Astrocyte (in vitro differentiated cells and primary cell): ENCODE measurements at places on chromosomes 5 and 9.

DNA sequence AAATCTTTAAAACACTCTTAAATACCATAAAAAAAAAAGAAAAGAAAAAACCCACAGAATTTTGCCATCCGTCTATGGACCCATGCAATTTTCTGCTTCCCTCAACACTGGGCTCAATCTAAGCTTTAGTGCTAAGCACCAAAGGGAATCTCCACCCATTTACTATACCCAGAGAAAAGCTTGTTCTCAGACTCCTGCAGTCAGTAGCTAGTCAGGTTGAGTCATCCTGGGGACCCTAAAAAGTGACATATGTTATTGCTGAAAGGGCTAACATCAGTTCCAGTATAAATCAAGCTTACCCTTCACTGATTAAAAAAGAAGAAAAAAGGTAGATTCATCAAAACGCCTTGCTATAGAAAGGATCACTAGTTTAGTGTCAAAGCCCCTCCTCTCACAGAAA, 177.6 kb downstream of the MUSK start:
- DNase-seq, result no peak

GRCh38 chr5:136631186-136631585, 265.8 kb upstream of the TRPC7 start:
- peak; percentile 36 for DNase-seq

DNA sequence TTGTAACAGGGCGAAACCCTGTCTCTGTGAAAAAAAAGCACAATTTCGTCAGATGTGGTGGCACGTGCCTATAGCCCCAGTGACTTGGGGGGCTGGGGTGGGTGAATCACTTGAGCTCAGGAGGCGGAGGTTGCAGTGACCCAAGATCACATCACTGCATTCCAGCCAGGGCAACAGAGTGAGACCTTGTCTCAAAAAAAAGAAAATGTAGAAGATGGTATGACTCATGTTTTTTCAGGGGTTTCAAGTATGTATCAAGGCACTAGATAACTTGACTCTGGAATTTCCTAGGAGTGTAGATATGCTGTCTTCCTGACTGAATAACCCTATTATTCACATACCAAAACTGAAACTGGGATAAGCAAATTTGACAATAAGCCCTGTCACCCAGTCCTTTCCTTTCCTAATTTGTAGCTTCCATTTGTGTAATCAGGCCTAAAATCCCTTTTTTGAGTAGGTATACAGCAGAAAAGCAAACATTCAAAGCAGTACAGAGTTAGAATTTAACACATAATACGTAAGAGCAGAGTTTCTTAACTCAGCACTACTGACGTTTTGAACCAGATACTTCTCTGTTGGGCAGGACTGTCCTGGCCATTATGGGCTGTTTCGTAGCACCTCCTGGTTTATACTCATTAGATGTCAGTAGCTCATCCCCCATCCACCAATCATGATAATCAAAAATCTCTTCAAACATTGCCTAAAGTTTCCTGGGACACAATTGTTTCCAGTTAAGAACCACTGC, 17.3 kb upstream of the ANKRD18B start:
- peak; percentile 98 for DNase-seq

DNA sequence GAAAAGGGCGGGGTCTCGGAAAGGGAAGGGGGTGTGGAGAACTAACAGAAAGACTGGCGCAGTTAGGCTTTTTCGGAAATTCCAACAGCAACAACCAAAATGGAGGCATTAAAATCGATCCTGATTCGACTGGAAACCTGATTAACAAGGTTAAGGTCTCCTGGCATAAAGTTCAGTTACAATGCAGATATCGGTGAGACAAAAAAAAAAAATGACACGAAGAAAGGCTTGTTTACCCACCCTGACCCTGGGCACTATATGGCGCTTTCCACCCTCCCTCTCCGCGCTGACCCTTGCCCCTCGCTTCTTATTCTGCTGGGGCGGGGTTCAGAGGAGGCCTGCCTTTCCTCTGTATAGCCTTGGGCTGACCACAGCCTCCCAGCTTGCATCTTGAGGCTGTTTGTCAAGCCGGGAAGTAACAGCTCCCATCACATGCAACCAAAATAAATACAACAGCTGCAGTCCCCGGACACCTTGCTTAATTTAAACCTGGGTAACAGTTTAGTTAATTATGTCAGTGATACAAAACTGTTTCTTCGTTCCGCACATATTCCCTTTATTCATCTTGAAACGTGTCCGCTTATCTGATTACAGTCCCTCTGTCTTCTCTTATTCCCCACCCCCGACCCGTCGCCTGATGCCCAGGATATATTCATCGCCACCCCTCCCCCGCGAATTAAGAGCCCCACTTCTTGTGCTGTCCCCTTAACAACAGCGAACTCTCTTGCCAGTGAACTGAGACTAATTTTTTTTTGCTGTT, 795 bp upstream of the PJA2 start:
- peak; percentile 62 for DNase-seq

- DNase-seq, result no peak
These were observed 5.5 kb downstream of the NEK6 start for GRCh38 chr9:124263213-124263612.

DNA sequence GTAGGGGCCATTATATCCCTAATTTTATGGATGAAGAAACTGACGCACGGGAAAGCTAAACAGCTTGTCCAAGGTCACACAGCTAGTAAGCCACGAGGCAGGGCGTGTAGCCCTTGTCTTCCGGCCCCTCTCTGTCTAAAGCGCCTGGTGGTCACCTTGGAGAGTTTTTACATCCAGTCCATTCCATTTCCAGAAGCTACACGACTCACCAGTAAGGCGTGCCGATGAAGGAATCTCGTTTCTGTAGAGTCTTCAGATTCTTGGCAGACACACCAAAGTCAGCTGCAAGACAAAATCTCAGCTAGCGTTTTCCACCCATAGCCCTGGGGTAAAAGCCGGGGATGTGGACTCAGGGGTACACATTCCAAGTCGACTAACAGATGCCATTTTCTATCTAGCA, 80.5 kb downstream of the STK10 start:
- peak; percentile 91 for DNase-seq

DNA sequence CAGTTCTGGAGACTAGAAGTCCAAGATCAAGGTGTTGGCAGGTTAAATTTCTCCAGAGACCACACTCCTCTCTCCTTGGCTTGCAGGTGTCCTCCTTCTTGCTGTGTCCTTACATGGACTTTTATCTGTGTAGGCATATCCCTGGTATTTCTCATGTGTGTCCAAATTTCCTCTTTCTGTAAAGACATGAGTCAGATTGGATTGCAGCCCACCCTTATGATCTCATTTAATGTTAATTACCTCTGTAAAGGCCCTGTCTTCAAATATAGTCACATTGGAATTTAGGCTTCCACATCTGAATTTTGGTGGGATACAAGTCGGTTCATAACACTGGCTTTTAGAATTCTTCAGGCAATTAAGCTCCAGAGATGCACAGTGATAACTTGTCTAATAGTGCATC, 322.2 kb upstream of the GRIA1 start:
- peak; percentile 37 for DNase-seq

DNA sequence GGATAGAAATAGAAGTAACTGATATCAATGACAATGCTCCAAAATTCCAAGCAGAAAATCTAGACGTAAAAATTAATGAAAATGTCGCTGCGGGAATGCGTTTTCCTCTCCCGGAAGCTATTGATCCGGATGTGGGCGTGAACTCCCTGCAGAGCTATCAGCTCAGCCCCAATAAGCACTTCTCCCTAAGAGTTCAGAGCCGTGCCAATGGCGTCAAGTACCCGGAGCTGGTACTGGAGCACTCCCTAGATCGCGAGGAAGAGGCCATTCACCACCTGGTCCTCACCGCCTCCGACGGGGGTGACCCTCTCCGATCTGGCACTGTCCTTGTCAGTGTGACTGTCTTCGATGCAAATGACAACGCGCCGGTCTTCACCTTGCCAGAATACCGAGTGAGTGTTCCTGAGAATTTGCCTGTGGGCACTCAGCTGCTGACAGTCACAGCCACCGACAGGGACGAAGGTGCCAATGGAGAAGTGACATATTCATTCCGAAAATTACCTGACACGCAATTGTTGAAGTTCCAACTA, 818 bp downstream of the PCDHGA10 start:
- no peak for DNase-seq

DNA sequence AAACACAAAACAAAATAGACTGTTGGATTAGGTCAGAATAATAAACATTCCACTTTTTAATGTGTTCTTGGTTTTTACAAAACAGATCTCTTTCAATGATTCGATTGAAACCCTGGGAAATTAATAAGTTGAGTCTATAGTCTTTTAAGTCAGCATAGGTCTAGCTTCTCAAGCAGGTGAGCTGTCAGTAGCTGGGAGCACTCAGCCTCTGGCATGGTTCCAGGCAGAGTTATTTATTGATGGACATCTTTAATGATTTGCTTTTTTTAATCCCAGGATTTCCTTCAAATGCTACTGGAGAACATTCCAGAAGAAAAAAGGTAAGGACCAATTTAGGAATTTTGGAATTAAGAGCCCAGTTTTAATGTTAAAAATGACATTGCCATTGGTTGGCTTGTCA, 241.0 kb downstream of the AOPEP start:
- DNase-seq, result no peak

- DNase-seq, result peak; percentile 43
These were observed 250.0 kb upstream of the TNC start for GRCh38 chr9:115367780-115368525.

DNA sequence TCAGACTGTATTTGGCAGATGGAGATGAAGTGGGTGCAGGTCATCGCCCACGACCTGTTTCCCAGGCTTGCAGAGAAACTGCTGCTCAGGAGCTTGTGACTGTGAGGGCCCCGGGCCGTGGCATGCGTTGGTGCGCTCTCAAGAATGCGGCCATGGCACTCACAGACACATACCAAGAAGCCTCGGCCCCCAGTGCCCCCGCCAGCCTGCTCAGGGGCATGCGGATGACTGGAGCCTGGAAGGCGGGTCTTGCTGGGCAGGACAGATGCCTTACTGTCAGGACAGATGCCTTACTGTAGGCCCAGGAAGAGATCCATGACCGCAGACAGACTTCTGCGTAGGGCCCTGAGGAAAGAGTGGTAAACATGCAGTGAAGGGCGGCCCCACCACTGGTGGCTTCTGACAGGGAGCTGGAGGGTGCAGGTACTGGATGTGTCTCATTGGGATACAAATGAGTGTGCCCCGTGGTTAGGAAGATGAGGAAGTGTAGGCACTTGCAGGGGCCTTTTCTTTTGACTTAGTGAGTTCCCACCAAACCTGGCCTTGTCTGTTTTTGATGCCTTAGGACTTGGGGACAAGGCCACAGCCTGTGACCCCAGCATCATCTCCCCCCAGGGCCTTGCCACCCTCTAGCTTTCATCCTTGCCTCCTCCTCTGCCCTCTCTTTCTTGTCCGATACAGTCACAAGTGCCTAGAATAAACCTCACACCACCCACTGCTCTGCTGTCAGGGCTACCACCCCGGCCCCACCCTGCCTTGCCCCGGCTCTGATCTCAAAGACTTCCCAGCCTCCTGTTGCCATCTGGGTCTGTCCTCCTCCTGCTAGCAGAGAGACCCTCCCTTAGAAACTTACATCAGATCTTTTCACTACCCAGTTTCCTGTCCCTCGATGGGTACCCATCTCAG, 68.8 kb upstream of the ABL1 start:
- DNase-seq, result peak; percentile 71

DNA sequence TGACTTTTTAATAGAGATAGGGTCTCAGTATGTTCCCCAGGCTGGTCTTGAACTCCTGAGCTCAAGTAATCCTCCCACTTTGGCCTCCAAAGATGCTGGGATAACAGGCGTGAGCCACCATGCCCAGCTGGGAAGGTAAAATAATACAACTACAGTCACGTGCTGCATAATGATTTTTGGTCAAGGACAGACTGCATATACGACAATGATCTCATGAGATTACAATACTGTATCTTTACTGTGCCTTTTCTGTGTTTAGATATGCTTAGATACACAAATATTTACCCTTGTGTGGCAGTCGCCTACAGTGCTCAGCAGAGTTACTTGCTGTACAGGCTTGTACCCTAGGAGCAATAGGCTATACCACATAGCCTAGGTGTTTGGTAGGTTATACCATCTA, 14.2 kb upstream of the IRF1 start:
- DNase-seq, result no peak

GRCh38 chr5:24816206-24816605, 171.4 kb upstream of the CDH10 start:
- DNase-seq, result peak; percentile 10

GRCh38 chr9:123637945-123638634, 282.1 kb downstream of the CRB2 start:
- peak; percentile 8 for DNase-seq

DNA sequence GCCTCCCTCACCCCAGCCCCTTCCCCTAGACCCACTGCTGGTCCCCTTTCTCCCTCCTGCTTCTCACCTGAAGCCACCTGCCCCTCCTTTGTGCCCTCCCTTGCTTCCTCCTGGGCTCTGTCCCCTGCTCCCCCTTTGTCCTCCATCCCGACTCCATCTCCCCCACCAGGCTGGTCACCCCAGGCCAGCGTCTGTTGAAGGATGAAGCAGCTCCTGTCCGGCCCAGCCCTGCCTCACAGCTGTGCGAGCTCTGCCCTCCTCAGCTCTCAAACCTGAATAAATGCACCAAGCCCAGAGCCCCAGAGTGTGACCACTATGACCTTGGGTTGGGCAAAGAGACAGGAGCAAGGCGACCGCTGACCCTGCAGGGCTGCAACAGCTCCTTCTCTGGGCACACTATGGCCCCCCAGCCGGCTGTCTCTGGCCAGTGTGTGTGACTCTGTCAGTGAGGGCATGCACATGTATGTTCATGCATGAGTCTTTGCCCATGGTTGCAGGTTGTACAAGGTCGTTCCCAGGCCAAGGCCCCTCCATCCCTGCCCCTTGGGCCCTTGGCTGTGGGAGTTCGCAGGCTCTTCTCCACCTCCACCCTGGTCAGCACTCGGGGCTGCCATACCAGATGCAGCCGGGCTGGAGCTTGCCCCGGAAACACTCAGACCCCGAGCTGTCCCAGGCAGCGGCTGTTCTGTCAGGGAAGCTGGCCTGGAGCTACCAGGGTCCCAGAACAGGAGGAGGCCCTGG, 3.3 kb downstream of the LCN12 start:
- no peak for DNase-seq

- DNase-seq, result no peak
These were observed 262.9 kb downstream of the FBXL17 start for GRCh38 chr5:108118813-108119514.

DNA sequence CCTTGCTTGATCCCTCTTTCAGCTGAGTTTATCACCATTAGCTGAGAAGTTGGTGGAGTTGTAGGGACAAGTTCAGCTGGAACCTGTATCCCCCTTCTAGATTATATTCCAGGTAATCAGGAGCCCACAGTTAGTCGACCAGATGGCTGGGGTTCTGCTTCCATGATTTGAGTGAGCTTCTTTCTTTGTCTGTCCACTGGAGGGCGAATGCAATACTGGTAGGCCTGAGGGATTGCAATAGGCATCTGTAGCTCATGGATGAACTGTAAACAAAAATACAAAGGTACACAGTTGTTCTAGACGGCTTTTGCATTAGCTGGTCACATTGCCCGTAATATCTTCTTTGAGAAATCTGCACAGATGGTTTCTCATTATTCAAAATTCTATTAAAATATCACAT, 88.9 kb downstream of the PCSK5 start:
- no peak for DNase-seq

DNA sequence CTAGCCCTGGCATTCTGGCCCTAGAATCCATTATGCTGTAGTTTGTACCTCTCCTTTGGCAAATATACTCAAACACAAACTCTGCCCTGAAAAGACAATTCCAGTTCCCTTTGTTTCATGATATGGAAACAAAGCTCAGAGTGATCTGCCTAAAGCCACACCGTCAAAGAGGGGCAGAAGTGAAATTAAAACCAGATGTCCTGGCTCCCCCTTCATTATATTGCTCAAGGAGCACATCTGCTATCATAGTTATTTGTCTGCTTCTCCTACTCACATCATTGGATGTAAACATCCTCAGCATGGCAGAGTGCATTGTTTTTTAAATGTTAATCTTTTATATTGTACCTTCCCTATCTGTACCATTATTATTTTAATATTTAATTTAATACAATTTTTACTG, 266.7 kb upstream of the SMARCA2 start:
- DNase-seq, result no peak

GRCh38 chr9:120690372-120690771, 23.9 kb downstream of the MEGF9 start:
- no peak for DNase-seq
